ENCODE measurements at places on chromosomes 5 and 9.

GRCh38 chr9:127269449-127269848 is 4.9 kb downstream of the GARNL3 start:
- DNase-seq = no peak

DNA sequence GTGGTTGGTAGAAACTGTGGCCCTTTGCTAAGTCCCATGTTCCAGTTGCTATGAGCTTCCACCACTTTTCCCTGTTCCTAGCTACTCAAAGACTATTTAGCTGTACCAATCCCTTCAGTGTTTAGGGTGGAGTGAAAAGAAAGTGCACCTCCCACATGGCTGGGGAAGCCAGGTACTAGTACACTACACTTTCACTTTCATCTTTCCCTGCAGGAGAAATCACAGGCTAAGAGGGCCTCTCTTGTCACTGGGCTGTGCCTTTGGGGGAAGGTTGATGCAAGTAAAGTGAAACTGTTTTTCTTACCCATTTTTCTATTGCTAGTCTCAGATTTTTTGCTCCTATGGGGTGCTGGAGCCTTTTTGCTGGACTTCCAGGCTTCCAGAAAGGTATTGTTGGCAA is 33.5 kb upstream of the CKS2 start:
- DNase-seq = no peak

DNA sequence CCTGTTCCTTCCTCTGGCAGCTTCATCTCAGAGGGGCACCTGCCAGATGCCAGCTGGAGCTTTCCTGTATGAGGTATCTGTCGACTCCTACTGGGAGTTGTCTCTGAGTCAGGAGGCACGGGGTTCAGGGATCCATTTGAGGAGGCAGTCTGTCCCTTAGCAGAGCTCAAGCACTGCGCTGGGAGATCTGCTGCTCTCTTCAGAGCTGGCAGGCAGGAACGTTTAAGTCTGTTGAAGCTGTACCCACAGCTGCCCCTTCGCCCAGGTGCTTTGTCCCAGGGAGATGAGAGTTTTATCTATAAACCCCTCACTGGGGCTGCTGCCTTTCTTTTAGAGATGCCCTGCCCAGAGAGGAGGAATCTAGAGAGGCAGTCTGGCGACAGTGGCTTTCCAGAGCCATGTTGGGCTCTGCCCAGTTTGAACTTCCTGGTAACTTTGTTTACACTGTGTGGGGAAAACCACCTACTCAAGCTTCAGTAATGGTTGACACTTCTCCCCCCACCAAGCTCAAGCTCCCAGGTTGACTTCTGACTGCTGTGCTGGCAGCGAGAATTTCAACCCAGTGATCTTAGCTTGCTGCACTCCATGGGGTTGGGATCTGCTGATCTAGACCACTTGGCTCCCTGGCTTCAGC is 11.8 kb upstream of the ITGA2 start:
- no peak for DNase-seq

DNA sequence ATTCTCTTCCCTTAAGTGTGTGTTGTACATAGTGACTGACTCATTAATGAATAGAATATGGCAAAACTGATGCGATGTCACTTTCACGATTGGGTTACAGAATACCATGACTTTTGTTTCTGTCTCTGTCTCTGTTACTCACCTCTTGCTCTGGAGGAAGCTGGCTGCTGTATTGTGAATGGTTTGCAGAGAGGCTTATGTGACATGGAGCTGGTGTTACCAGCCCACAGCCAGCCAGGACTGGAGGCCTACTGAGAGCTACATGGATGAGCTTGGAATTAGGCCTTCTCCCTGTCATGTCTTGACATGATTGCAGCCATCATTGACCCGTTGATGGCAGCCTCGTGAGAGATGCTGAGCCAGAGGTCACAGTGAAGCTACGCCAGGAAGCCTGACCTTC is 161.9 kb downstream of the TAF11L14 start:
- DNase-seq = no peak

- DNase-seq = no peak
These were observed 53.2 kb downstream of the ANKRD33B start for GRCh38 chr5:10617103-10617502.

DNA sequence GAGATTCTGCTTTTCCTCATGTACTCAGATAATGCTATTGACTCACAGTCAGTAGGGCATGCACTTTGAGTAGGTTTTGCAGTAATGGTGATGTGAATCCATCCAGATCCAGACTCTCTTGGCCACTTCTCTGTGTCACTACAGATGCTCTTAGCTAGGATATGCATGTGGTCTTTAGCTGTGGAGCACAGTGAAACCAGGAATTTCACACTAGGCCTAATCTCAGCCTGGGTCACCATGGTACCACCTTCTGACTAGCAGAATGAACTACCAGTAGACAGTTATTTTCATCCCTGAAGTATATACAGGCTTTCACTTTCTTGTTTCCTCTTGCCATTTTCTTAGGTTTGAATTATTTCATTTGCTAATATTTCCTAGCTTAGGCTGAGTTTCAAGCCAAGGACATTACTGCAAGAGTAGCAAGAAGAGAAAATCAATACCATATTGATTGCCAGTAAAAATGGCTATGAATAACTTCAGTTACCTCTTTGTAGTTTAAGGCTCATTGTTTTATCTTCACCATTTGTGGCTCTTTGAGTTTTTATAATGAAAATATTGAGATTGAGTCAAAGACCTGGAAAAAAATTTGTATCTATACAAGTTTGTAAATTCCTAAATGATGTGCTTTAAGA is 28.4 kb upstream of the CSNK1G3 start:
- no peak for DNase-seq

DNA sequence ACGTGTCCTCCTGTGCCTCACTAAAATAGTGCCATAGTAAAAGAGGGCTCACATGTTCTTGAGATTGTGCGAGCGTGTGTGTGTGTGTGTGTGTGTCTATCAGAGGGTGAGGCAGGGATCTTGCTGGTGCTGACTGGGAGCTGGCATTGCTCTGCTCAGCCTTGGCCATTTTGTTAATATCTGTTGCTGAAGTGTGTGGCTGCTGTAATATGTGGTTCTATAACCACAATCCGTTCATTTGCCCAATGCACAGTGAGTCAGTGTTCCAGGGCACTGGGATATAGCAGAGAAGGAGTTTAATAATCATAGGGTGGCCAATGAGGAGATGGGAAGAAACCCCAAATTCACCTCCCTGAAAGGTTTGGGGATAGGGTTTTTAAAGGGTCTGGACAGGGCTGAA is 61.3 kb downstream of the RASGRF2 start:
- DNase-seq = no peak
